Stimulated activated CD4-positive, alpha-beta T cell treated with anti-CD3 and anti-CD28 coated beads, Interleukin-4, amount 100 ng/mL, for 24 hours (primary cell): ENCODE measurements at places on chromosomes 5 and 9.
A peak's percentile ranks its signal among the peaks of the same experiment; 100 is the strongest.

- DNase-seq = no peak
Observed at GRCh38 chr9:89145097-89145496, 33.5 kb downstream of the SHC3 start.

- no peak for DNase-seq
Observed at GRCh38 chr9:16026886-16027285, 474.0 kb downstream of the CCDC171 start.

- no peak for DNase-seq
Observed at GRCh38 chr5:83084336-83084735, 7.0 kb downstream of the XRCC4 start.

DNA sequence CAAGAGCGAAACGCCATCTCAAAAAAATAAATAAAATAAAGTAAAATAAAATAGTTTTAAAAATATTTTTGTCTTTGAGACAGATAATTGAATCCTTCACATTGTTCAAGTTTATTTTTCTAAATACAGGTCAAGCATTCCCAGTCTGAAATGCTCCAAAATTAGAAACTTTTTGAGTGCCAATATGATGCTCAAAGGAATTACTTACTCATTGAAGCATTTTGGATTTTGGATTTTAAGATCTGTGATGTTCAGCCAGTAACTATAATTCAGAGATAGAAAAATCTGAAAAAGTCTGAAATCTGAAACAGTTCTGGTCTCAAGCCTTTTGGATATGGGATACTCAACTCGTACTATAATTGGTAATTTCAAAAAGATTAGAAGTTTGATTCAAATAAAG lies 39.8 kb downstream of the RBM27 start:
- no peak for DNase-seq

- DNase-seq = no peak
Observed at GRCh38 chr5:151662805-151663204, 23.9 kb downstream of the SPARC start.

GRCh38 chr5:125032286-125032685 lies 285.8 kb upstream of the ZNF608 start:
- no peak for DNase-seq

DNA sequence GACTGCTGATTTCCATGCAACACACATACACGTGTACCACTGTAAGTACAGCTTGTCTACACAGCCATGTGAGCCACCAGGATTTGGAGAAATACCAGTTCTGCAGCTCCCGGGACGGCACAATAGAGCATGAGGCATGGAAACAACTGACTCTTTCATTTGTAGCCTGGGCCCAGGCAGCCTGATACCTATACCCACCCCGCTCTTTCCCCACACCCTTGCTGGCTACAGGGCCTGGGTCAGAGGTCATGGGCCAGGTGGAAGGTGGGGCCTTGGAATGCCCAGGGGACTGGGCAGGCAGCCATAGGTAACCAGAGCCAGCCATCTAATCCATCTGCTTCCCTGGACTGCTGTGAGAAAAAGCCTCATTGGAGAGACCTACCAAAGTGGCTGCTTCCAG lies 39.0 kb upstream of the ZSWIM6 start:
- no peak for DNase-seq

- no peak for DNase-seq
Observed at GRCh38 chr9:100591639-100592412, 13.9 kb downstream of the CAVIN4 start.

- no peak for DNase-seq
Observed at GRCh38 chr9:120970244-120970643, 43.6 kb upstream of the TRAF1 start.

GRCh38 chr9:6543204-6543603 lies 102.3 kb downstream of the GLDC start:
- DNase-seq = no peak

DNA sequence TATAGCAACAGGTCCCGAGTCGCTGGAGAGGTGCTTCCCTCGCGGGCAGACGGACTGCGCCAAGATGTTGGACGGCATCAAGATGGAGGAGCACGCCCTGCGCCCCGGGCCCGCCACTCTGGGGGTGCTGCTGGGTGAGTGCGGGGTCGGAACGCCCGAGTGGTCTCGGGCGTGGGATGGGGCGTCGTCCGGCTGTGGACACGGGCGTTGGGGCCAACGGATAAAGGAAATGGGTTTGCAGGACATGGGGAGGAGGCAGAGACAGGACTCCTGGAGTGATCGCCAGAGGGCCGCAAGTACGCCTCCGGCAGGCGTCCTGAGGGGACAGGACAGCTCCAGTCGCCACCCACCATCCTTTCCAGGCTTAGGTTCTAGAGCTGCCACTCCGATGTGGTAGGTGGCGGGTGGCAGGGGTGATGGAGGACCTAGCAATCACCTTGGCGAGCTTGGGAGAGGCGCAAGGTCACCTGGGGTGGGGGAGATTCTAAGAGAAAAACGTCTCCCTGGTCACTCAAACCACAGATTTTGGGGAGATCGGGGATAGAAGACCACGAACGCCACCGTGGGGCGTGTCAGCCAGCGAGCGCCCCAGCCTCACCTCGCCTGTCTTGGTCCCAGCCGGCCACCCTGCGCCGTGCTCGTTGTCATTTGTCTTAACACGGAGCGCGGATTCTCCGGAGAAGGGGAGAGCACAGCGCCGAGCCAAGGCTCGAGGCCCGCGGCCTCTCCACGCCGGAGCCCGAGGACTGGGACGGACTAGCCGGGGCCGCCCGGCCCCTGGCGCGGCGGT lies 922 bp downstream of the LMX1B start:
- no peak for DNase-seq

GRCh38 chr5:171989276-171989675 lies 17.2 kb downstream of the FBXW11 start:
- peak; percentile 43 for DNase-seq

GRCh38 chr5:64207978-64208377 lies 42.3 kb downstream of the RNF180 start:
- no peak for DNase-seq

- no peak for DNase-seq
Observed at GRCh38 chr5:9765419-9766140, 135.4 kb upstream of the TAS2R1 start.

- no peak for DNase-seq
Observed at GRCh38 chr5:154779105-154779504, 23.9 kb downstream of the LARP1 start.

DNA sequence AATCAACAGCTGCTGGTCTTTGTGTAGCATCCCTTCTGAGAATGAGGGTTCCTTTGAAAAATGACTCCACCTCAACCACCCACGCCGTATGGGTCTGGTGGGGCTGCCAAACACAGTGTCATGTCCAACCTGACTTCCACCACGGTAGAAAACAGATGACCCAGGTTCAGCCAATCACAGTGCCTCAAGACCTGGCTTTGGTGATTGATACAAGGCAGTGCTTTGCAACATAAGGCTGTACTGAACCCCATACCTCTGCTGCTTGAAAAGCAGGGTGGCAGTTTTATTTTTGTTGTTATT lies 11.5 kb upstream of the TGFBR1 start:
- DNase-seq = no peak

GRCh38 chr9:136431782-136432350 lies 7.8 kb downstream of the INPP5E start:
- no peak for DNase-seq

DNA sequence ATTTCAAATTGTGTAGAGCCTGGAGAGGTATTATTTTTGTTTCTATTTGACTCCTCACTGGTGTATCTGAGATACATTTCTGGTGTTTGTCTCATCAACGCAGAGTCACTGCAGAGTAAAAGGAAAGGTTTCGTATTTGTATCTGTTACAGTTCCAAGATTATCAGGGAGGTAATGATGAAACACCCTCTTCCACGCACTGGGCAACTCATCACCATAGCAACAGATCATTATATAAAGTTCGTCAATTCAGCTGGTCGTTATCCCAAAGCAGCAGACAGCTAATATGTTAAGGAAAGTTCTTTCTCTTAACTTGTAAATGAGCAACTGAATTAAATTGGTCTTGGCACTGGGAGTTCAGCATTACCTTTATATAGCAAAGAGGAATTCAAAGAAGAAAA lies 513.5 kb downstream of the MTRR start:
- DNase-seq = no peak

DNA sequence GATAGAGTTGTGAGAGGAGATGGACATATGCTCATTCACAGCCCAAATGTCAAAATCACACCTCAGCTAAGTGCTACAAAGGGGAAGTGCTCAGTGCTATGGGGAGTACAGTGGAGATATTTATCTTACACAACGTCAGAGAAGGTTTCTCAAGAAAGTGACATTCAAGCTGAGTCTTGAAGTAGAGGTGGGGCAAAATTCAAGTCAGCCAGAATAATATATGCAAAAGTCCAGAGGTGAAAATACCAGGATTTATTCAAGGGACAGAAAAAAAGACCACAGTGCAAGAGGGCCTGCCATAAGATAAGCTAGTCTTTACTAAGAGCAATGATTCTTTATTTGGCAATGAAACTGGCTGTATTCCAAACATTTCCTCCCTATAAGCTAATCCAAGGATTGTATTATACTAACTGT lies 327.8 kb upstream of the PIK3R1 start:
- DNase-seq = no peak

- no peak for DNase-seq
Observed at GRCh38 chr9:98409719-98410118, 154.3 kb upstream of the TBC1D2 start.

DNA sequence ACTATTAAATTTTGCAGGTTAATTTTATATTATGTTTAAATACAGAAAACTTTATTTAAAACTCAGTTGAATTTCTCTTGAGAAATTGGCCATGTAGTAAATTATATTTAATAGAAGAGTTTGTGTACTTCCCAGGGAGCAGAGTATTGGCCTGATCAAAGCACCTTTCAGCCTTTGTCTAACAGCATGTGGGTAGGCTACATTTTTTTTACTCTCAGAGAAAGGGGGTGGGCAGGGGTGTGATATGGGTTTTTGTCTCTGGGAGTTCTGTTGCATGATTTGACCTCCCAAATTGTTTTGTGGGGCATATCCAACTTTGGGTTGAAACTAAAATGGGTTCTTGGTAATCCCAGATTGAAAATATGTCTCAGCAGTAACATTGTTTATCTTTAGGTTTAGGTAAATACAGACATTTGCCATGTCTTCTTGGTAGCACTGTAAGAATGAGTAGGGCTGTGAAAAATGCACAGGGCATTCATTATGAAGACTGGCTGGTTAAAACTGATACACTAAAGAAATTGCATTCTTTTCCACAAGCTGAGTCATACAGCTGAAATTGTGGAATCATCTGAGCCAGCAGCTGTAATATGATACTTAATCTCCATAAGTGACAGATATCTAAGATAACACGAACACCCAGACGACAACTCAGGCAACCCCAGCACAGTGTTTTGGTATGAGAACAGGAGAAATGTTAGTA lies 75.4 kb upstream of the CDKN2B start:
- no peak for DNase-seq

- DNase-seq = no peak
Observed at GRCh38 chr5:172266676-172267092, 16.9 kb downstream of the UBTD2 start.

DNA sequence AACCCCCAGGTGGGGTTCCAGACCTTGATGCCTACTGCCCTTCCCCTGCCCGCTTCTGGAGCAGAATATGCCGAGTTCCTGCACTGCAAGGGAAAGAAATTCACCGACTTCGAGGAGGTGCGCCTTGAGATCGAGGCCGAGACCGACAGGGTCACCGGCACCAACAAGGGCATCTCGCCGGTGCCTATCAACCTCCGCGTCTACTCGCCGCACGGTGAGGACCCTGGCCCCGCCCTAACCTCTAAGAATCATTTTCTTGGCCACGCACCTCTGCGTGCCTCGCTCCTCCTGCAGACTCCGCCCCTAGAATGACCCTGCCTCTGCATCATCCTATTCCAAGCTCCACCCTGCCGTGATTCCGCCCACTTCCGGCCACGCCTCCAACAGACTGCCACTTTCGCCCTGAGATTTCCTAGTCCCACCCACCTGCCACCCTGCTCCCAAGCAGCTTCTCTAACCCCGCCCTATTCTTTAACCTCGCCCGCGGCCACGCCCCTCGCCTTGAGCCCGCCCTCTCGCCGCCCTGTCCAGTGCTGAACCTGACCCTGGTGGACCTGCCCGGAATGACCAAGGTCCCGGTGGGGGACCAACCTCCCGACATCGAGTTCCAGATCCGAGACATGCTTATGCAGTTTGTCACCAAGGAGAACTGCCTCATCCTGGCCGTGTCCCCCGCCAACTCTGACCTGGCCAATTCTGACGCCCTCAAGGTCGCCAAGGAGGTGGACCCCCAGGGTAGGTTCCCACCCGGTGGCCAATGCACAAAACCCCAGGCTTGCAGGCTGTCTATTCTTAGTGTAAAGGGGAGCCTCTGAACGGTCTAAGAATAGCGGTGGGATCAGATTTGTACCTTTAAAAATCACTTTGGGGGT lies 15.6 kb downstream of the DNM1 start:
- DNase-seq = peak; percentile 93

DNA sequence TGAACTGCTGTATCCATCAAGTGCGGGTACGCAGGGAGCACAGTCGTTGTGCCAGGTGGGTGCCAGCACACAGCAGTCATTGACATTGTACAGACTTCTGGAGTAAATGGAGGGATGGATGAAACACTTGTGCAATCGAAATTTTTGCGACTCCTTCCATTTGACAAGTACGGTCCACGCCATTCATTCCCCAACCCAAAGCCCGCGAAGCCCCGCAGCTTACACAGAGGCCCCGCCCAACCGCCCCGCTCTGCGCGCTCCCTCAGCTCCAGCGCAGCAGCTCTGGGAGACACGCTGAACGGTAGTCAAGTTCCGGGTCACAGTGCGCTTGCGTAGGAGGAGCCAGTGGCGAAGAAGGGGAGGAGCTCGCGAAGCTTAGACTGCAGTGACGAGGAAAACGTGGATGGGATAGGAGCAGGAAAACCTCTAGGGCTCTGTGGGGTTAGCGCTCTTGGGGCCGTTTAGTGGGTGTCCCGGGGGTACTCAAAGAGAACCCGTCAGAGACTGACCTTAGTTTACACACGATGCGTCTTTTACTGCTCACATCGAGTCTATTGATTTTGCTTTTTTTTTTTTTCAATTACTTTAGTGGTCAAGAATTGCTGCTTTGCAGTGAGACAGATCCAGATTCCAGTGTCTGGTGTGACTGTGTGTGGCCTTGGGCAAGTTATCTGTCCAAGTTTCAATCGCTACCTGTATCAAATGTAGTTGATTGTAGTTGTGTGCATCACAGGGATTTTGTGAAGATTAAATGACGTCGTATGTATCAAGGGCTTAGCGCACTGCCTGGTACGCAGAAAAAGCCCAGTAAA lies 15.3 kb upstream of the MSANTD3 start:
- DNase-seq = peak; percentile 91

DNA sequence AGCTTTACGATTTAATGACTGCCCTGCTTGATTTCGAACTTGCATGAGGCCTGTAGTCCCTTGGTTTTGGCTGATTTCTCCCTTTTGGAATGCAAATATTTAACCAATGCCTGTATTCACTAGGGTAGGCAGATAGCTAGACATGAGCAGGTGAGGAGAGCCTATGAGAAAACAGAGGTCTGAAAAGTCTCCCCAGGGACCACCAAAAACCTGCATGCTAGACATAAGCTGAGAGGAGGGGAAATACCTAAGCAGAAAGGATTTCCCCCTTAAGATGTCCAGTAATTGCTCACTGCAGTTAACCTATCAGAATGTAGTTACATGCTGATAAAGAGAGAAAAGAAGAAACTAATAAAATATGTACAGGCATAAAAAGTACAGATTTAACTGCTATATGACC lies 667.4 kb upstream of the SEMA6A start:
- no peak for DNase-seq
